Fibroblast of the aortic adventitia (primary cell): ENCODE measurements at places on chromosomes 5 and 9. TPM values are rescaled to one million over a fixed set of nuclear protein-coding genes. Genes with fewer than 3 reads are reported as not detected.
A peak's percentile ranks its signal among the peaks of the same experiment; 100 is the strongest.

GRCh38 chr5:96721351-96721977, 59.3 kb downstream of the CAST start:
- DNase-seq = peak; percentile 45

DNA sequence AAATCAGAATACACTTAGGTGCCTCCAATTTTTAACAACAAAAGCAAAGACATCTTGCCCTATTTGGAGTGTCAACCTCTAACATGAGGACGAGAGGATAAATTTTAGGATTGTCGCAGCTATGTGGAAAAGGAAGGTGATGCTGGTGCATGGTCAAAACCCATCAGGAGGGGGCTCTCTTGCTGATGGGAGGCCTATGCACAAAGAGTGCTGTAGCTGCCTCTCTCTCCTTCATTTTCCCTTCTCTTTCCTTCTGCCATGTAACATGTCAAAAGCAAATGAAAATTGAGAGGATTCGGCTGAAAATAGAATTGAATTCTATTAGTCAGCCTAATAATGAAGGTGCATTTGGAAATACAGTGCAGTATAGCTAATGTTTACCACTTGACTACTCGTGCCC, 578.7 kb upstream of the ZNF462 start:
- no peak for DNase-seq

DNA sequence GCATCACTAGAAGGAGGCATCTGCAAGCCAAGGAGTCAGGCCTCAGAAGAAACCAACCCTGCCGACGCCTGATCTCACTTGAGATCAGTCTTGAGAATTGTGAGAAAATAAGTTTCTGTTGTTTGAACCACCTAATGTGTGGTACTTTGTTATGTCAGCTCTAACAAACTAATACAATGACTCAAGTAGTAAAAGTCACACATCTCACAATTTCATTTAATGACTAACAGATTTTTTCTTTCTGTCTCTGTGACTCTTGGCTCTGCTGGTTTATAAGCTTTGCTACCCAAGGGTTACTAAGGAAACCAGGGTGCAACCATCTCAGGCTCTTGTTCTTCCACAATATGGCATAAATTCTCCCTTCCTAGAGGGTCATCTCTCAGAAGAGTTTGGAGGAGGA, 315.8 kb upstream of the GRAMD2B start:
- no peak for DNase-seq

FBXO10 gene
- 7.1 and 7.6 TPM in 2 replicates for total RNA-seq

DNA sequence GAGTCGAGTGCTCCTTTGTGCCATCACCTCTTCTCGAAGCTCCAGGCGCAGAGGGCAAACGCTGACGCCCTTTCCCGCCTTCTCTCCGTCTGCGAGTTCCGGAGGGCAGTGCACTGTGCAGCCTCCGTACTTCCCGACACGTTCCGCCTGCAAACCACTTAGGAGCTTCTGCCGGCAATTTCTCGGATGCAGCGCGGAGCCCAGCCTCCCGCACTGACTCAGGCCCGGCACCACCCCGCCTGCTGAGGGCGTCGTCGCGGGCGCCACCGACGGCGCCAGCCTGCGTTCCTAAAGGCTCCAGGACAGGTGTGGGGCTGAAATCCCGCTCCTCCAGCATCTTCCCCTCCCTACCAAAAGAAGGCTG, 9.3 kb upstream of the TRIM36 start:
- DNase-seq = no peak

EDIL3 gene
- 48.1 and 248 TPM in 2 replicates for total RNA-seq

MAP3K1 gene
- 5.4 and 5.5 TPM in 2 replicates for total RNA-seq

DNA sequence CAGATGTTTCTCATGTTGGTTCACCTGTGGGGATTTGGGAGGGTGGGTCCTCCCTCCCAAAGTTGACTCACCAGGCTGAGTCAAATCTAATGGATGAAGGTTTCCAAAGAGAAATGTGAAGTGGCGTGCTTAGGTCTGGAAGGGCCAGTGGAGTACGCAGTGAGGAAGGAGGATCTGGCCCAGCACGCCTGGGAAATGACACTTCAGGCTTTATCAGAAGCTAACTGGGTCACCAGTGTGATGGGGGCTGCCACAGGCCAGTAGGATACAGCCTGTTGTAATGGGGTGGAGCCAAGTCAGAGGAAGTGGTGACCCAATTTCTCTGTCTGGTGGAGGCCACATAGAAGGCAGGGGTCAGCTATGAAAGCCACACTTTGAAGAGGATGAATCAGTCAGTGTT, 18.0 kb downstream of the POLR1E start:
- DNase-seq = no peak

DNA sequence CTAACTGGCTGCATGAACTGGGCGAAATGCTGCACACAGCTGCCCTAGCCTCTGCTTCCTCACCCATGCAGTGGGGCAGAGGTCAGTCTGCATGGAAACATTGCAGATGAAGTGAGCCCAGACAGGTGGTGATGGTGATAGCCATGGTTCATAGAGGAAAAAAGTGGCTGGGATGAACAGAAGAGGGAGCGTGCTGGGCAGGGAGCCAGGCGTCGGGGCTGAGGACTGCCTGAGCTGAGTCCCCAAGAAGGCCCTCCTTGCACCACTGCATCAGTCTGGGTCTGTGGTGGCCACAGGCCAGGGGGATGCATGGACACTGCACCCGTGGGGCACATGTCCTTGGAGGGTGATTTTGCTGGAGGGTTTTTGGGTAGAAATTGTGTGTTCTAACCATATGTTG, 80.5 kb downstream of the AMBP start:
- no peak for DNase-seq

GRCh38 chr5:97499605-97500004, 316.6 kb upstream of the RIOK2 start:
- peak; percentile 35 for DNase-seq

- DNase-seq = no peak
Measured at GRCh38 chr5:117093653-117094052, 519.0 kb upstream of the SEMA6A start.

- DNase-seq = no peak
Measured at GRCh38 chr9:20364959-20365358, 257.3 kb downstream of the MLLT3 start.

- peak; percentile 24 for DNase-seq
Measured at GRCh38 chr9:36665387-36665786, 92.7 kb downstream of the MELK start.

PDE8B gene
- not detected in 2 replicates for total RNA-seq

DNA sequence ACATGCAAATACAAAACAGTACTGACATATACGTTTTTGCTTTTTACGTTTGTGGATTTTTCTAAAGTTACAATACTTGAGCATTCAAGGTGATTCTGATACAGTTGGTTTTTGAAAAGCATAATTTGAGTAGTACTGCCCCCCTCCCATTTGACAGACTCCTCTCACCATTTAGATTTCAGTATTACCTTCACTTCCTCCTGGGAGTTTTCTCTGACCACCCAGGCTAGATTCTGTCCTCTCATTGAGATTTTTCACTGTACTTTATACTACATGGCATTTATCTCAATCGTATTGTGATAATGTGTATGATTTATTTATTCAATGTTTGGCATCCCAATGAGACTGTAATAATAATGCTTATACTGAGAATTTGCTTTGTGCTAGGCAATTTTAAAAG, 32.8 kb upstream of the SMAD5 start:
- DNase-seq = no peak

- no peak for DNase-seq
Measured at GRCh38 chr5:54869691-54870090, 115.7 kb downstream of the ESM1 start.

DNA sequence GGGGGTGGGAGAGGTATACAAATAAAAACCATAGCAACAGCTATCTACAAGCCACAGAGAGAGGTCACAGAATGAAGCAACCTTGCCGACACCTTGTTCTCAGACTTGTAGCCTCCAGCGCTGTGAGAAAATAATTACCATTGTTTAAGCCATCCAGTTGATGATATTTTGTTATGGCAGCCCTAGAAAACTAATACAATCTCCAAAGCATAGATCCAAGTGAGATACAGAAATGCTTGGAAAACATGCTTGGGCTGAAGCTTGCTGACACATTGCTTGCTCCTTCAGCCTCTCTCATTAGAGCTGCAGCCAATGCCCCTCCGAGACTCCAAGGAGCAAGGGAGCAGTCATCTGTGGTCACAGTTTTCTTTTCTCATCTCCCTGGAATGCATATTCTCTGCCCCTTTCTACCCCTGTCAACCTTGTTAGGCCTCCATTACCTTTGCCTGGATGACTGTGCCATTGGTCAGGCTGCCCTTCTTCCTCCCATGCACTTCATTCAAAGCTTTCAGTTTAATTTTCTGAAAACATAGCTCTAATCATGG, 401.4 kb upstream of the KLF4 start:
- DNase-seq = no peak

DNA sequence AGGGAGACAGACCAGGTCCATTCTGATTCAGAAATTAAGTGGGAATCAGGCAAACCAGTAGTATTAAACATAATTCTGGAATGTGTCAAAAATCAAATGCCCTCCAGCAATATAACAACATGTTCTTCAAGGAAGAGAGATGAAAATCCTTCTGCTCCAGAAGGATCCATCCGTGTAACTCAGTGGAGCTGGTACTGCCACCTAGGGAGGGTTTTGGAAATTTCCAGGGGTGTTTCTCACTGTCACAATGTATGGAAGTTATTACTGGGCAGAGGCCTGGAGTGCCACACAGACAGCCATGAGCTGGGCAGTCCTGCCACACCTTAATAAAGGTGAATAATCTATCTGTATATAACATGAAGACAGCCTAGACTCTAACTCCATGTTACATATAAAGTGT, 87.5 kb downstream of the TTLL11 start:
- DNase-seq = peak; percentile 43

DNA sequence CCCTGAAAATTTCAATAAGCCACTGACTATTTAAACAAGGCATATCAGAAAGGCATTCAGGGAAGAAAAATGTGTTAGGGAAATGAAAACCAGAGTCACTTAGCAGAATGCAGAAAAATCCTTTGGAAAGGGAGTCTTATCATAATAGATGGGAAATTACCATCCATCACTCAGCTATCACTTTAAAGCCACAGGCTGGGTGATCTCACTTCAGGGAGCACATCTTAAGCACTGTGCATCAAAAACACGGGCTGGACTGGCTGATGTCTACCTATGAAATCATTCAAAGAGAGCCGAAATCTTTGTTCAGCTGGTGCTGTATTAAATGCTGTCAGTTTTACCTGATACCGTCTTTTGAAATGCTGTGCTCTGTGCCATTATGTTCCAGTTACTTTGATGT, 73.5 kb downstream of the C9orf57 start:
- DNase-seq = no peak

DNA sequence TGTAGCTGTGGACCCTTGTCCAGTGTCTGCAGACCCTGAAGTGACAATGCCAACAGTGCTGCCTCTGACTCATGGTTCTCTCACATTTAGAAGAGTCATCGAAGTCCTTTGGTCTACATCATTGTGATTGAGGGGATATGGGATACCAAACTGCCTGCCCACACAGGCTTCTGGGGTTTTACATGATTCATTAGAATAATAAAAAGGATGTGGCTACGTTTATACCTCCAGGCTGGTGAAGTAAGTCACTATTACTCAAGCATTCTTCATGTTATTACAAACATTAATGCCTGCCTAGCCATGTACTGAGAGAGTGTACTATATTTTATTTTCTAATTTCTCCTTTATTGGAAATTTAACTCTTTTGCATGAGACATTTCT, 365.7 kb downstream of the SPATA31D1 start:
- peak; percentile 72 for DNase-seq

- no peak for DNase-seq
Measured at GRCh38 chr5:31730139-31730538, 91.2 kb downstream of the PDZD2 start.

GRCh38 chr5:136836093-136836492, 470.7 kb upstream of the TRPC7 start:
- DNase-seq = no peak

MOB3B gene
- total RNA-seq = under 0.01 and 0.25 TPM in 2 replicates

TTC39B gene
- 8.2 and 22.1 TPM in 2 replicates for total RNA-seq

F2RL1 gene
- 3.1 and 35.1 TPM in 2 replicates for total RNA-seq

GRCh38 chr5:60232036-60232795, 338.7 kb upstream of the PDE4D start:
- DNase-seq = no peak

DNA sequence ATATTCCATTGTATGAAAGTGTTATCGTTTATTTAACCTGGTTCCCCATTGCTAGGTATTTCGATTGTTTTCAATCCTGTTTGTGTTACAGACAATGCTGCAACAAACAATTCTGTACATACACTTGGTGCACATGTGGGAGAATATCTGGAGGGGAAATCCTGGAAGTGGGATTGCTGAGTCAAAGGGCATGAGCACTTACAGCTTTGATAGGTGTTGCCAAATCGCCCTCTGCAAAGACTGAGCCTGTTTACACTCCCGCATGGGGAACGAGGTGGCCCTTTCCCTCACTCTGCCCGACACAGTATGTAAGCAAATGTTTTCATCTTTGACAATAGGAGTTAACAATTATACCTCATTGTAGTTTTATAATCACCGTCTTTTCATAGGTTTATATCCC, 66.2 kb downstream of the PDE6A start:
- no peak for DNase-seq

DNA sequence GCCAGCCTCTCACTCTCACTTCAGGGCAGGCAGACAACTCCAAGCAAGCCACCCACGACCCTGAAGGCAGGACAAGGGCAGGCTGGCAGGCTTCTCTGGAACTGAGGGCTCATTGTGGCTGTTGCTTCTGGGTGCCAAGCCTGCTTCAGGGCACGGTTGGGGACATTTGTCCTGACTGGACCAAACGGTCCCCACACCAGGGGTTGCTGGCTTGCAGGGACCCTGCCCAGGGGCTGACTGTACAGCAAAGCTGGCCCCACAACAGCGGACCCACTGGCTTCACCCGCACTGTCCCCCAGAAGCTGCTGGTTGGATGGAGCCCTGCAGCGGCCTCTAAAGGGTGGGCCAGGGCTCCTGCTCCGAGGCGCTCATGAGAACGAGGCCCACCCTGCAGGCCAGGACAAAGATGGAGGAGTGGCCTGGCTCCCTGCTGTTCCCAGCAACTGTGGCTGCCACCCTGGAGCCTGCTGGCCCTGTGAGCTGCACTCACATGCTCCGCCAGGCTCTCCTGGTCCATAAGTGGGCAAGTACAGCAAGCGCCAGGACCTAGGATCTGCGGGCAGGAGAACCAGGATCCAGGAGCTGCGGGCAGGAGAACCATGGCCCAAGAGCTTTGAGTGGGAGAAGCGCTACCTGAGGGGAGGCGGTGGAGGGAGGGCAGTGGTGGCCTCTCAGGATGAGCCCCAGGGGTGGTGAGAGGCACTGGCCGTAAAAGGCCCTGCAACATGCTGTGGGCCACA, 34.4 kb upstream of the NSMF start:
- no peak for DNase-seq

SPINK1 gene
- not detected in 2 replicates for total RNA-seq

ZCCHC10 gene
- total RNA-seq = 7.8 and 14.4 TPM in 2 replicates

XRCC4 gene
- 27.7 and 36.5 TPM in 2 replicates for total RNA-seq

DNA sequence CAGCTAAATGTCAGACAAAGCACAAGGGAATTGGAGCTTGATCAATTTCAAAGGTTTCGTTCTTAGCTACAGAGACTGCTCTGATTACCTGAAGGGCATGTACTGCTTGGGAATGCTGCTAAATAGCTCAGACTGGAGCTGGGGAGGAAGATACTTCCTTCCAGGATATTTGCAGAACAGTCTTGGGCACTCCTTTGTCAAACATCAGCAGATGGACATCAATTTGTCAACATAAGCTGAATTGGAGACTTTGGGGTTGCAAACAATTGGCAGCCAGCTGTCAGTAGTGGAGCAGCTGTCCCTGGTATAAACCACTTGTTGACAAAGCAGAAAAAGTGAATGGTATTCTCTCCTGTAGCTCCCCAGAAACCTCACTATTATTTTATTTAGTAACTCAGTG, 182.0 kb downstream of the CCDC192 start:
- DNase-seq = no peak
